Eye (tissue), 1 donor: ENCODE measurements at places on chromosomes 1 and 21.

GRCh38 chr1:230333590-230334446 lies 92.3 kb downstream of the PGBD5 start:
- no peak for DNase-seq

GRCh38 chr1:119475866-119476439 lies 31.1 kb upstream of the HSD3B1 start:
- DNase-seq = peak; percentile 57

GRCh38 chr21:14114251-14114650 lies 96.5 kb downstream of the LIPI start:
- DNase-seq = no peak

DNA sequence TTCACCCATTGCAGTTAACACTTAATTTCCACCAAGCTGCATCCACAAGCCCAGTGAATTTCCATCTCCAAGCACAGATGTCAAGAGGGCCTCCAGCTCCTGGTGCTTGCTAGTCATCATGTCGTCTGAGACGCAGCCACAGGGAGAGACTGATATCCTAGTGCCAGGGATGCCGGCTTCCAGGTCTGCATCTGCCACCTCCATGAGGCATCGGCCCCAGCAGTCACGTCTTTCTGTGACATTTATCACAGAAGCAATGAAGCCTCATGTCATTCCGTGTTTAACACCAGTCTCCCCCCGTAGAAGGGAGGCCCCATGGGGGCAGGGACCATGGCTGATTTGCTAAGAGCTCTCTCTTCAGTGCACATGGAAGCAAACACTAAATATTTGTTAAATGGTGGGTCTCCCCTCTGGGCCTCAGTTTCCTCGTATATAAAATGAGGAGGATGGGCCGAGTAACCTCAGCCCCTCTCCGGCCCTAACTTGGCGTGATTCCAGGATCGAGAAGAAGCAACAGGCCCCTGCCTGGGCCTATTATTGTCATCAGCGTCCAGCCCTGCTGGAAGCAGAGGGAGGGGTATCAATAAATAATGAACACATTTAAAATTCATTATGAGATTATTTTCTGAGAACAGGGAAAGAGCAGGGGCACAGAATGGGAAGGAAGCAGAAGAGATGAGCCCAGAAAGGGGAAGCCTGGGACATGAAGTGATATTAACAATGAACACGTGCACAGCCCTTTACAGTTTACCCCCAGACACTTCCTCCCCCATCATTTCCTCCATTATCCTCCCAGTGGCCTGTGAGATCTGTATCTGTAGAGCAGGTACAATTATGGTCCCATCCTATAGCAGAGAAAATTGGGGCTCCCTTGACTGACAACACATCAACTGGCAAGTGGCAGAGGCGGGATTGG lies 837 bp upstream of the C1QB start:
- peak; percentile 73 for DNase-seq

- no peak for DNase-seq
These were observed 14.7 kb upstream of the ZBTB40 start for GRCh38 chr1:22436948-22437347.

DNA sequence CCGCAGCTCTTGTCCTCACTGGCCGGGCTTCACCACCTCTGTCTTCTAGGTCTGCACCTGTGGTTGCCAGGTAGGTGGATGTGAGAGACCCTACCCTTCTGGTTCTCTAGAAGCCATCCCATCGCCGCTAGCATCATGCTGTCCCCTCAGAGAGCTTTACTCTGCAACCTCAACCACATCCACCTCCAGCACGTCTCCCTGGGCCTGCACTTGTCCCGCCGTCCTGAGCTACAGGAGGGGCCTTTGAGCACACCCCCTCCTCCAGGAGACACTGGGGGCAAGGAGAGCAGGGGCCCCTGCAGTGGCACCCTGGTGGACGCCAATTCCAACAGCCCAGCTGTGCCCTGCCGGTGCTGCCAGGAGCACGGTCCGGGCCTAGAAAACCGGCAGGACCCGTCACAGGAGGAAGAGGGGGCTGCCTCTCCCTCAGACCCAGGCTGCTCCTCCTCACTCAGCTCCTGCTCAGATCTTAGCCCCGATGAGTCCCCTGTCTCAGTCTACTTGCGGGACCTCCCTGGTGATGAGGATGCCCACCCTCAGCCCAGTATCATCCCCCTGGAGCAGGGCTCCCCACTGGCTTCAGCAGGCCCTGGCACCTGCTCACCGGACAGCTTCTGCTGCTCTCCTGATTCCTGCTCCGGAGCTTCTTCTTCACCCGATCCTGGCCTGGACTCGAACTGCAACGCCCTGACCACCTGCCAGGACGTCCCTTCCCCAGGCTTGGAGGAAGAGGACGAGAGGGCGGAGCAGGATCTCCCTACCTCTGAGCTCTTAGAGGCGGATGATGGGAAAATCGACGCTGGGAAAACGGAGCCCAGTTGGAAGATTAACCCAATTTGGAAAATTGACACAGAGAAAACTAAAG lies 1.2 kb downstream of the RUSC1 start:
- peak; percentile 49 for DNase-seq

DNA sequence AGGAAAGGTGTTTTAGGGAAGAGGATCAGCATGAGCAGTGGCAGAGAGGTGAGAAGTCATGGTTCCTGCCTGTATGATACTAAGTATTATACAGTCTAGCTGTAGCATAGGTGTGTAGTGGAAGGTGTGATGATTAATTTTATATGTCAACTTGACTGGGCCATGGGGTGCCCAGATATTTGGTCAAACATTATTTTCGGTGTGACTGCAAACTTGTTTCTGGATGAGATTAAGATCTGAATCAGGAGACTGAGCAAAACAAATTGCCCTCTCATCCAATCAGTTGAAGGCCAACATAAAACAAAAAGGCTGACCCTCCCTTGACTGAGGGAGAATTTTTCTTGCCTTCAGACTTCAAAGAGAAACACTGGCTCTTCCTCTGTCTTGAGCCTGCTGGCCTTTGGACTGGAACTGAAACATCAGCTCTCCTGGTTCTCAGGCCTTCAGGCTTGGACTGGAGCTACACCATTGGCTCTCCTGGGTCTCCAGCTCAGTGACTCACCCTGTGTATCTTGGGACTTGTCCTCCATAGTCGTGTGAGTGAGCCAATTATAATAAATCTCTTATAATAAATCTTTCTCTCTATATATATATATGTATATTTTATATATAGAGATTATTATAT lies 6.8 kb upstream of the CDC42 start:
- no peak for DNase-seq

DNA sequence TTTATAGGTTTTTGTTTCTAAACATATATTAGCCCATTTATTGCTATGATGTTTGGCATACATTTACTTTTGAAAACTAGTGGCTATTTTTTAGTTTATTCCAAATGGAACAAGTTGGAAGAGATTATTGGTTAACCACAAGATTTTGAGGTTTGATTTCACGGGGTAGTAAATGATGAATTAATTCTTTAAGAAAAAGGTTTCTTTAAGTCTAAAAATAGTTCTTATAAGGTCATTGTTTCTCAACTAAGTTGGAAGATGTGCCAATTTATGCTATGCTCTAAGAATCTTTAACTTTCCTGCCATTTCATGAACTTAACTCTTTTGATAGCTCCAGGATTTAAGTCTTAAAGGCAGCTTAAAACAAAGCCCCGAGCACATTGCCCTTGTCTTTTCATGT lies 183.8 kb downstream of the LMO4 start:
- no peak for DNase-seq

- no peak for DNase-seq
These were observed 54.0 kb downstream of the ZNHIT6 start for GRCh38 chr1:85654066-85654782.

- no peak for DNase-seq
These were observed 833 bp upstream of the DIP2A start for GRCh38 chr21:46457801-46458314.

DNA sequence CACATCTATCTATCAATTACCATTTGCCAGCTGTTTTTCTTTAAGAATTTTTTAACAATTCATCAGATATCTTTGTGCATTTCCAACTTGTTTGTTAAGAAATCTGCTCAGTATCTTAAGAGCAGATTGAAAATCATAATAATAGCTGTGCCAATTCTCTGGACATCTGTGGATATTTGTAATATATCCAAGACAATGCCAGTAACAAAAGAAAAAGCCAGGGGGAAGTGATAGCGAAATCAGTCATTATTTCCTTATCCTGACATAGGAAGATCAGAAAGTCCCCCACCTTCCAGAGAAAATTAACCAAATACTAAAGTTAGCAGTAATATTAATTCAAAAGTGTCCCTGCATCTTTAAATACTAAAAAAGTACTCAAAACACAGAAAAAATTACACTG lies 217.1 kb downstream of the RERE start:
- DNase-seq = no peak

DNA sequence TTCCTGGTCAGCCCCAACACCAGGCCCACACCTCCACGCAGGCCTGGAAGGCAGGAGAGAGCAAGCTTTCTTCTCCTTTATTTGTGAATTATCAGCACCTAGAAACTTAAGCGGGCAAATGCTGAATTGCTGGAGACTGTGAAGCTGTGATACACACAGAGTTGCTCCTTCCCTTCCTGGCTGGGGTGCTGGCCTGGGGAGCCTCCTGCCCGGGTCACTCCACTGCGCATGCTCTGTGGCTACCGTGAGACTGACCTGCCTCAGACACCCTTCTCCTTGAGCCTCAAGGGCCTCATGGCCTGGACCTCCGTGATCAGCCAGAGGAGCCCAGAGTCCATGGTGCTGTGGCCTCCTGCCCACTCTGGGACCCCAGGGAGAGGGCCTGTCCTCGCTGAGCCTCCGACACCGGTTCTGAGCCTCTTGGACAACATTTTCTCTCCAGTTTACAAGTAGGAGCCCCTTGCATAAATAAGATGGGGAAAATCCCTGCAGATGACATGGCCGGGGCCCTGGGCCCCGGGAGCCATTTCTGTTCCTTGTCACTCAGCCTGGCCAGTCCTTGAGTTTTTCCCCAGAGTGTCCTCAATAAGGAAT lies 18.0 kb downstream of the AGPAT3 start:
- no peak for DNase-seq

DNA sequence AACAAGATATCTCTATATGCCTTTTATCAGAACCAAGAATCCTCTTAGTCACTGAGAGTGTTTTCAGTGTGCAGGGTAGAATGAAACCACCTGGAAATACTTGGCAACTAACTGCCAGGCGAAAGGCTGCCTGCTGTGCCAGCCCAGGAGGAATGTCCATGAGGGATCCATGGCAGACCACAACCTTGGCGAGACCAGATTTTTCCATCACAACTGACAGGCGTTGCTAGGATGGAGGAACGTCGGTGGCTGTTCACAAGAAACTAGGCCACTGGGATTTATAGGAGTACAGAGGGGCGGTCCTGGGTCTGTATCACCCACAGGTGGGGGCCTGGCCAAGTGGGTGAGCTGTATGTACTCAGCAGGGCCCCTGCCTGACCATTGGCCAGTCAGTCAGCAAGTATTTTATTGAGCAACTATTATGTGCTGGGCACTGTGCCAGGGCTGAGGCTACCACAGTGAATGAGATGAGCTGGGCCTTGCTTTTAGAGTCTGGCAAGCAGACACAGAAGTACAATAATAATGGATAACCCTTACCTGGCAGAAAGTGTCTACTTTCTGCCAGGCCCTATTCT lies 199.4 kb downstream of the FOXD2 start:
- DNase-seq = no peak

GRCh38 chr1:6270401-6270800 lies 9.5 kb upstream of the GPR153 start:
- no peak for DNase-seq

DNA sequence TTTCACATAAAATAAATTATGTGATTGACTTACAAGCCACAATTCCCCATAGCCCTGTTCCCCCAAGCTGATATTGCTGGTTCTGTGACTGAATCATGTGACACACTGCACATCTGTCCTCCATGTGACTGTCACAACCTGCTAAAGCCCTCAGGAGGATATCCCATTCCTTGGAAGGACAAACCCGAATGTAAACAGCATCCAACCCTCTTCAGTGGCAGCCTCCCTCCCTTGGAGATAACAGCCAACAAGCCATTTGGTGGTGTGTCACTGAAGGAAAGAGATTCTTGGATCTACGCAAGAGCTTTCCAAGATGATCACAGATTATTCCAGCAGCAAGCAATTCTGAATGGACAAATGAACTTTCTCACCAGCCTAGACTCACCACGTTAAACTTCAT lies 153.9 kb upstream of the TIAM1 start:
- peak; percentile 35 for DNase-seq

DNA sequence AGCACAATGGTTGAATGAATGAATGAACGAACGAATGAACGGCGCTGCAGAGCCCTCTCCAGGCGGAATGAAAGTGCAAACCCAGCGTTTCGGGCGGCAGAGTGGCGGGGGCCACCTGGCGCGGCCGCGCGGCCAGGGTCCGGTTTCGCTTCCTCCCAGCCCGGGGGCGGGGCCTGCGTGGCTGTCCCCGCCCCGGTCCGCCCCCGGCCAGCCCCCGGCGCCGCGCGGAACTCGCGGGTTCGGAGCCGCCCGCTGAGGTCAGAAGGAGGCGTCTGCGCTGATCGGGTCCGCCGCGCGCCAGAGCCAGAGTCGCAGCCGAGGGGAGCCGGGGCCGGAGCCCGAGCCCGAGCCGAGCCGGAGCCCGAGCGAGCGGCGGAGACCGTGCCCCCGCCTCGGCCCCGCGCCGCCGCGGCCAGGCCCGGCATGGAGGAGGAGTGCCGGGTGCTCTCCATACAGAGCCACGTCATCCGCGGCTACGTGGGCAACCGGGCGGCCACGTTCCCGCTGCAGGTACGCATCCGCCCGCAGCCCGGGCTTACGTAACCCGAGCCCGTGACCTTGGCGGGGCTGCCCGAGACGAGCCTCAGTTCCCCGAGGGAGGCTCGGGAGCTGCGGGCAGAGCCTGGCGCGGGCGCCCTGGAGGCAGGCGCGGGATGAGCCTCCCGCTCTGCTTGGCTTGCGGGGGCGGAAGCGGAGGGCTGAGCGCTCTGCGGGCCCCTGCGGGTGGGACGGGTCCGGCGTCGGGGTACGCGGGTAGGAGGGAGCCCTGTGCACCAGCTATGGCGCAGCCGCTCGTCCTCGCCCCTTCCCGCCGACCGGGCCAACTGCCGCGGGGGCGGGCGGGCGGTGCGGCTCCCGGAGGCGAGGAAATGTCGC lies at the start of gene PDXK:
PDXK (plus strand) TSS at position 258 of the 876 bp plus-strand sequence; CDS start at position 424, 166 bp downstream.
- DNase-seq = peak; percentile 91

DNA sequence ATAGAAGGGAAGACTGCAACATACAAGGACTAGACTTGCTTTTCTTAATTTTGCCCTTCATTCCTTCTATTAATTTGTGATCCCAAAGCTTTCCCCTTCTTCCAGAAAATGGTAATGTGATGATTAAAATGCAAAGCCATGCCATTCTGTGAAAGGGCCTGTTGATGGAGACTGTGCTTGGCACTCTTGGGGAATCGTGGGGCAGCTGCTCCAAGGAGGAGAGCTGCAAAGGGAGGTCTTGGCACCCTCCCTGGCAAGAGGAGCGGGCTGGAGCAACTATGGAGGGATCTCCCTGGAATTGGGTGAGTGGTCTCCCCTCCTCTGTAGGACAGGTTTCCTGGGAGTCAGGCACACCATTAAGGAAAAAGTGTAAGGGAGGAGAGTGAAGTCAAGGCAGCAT lies 16.6 kb downstream of the CACNA1S start:
- no peak for DNase-seq

- DNase-seq = no peak
These were observed 219.6 kb downstream of the PDE4B start for GRCh38 chr1:66012106-66012784.

GRCh38 chr1:231431665-231432415 lies 9.8 kb upstream of the EGLN1 start:
- no peak for DNase-seq

GRCh38 chr1:182210417-182210816 lies 148.9 kb upstream of the ZNF648 start:
- DNase-seq = no peak
